ENCODE measurements at places on chromosomes 16 and 17. TPM values are rescaled to one million over a fixed set of nuclear protein-coding genes. Genes with fewer than 3 reads are reported as not detected.

Gene PLEKHH3
- total RNA-seq, result 8.8 TPM

Gene QRICH2
- total RNA-seq, result 4.7 TPM

DNA sequence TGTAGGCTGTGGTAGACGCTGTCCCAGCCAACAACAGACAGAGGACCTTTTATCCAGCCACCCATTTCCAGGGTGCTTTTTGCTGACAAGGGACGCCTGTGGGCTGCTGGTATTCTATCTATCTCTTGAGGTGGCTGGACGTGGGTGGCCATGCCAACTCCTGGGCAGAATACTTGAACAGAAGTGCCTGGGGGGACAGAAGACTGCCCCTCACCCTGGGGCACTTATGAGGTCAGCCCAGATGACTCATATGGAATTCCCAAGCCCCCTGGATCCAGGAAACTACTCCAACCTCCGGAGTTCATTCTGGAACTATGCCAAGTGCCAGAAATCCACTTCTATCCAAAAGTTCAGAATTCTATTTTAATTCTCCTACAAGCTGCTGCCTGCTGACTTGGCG, 61.3 kb downstream of the CDRT4 start:
- peak; percentile 94 for DNase-seq

- DNase-seq, result no peak
Observed at GRCh38 chr17:64185101-64185500, 55.2 kb upstream of the ERN1 start.

GRCh38 chr17:19361326-19361725, 1.2 kb downstream of the B9D1 start:
- DNase-seq, result no peak

Gene LIG3
- total RNA-seq, result 26.0 TPM
